ENCODE measurements at places on chromosomes 7 and 10. TPM values are rescaled to one million over a fixed set of nuclear protein-coding genes. Genes with fewer than 3 reads are reported as not detected.

- H3K27ac ChIP-seq: no peak overlapping the region
- no peaks in the 10 kb centered on the region for H3K4me1 ChIP-seq
- no peaks in the 10 kb centered on the region for H3K36me3 ChIP-seq
- no peaks in the 10 kb centered on the region for H3K27me3 ChIP-seq
Observed at GRCh38 chr10:88318803-88319202, 264.3 kb downstream of the RNLS start.

- H3K4me1 ChIP-seq: no peaks in the 10 kb centered on the region
- H3K27ac ChIP-seq: no peak overlapping the region
- H3K36me3 ChIP-seq: no peaks in the 10 kb centered on the region
- no peaks in the 10 kb centered on the region for H3K27me3 ChIP-seq
- DNase-seq: no peak
Observed at GRCh38 chr7:10875080-10875479, 98.6 kb upstream of the PHF14 start.

- no peaks in the 10 kb centered on the region for H3K27me3 ChIP-seq
- DNase-seq: no peak
- peaks cover 56% of the 10 kb centered on the region for H3K4me1 ChIP-seq
Observed at GRCh38 chr7:101238226-101239182, 902 bp upstream of the CLDN15 start.

- H3K4me3 ChIP-seq: no peak overlapping the region
- H3K27me3 ChIP-seq: no peaks in the 10 kb centered on the region
- DNase-seq: no peak
- H3K36me3 ChIP-seq: no peaks in the 10 kb centered on the region
- H3K27ac ChIP-seq: no peak overlapping the region
Observed at GRCh38 chr10:49178489-49179471, 9.4 kb downstream of the TMEM273 start.

- H3K27me3 ChIP-seq: no peaks in the 10 kb centered on the region
- H3K4me1 ChIP-seq: peaks cover 11% of the 10 kb centered on the region
- no peak for DNase-seq
- H3K4me3 ChIP-seq: no peak overlapping the region
- no peak overlapping the region for H3K27ac ChIP-seq
- no peaks in the 10 kb centered on the region for H3K36me3 ChIP-seq
Observed at GRCh38 chr7:129702761-129703338, 91.3 kb downstream of the NRF1 start.

GRCh38 chr7:144513334-144513733 is 109.8 kb upstream of the NOBOX start:
- H3K4me3 ChIP-seq: no peak overlapping the region
- H3K4me1 ChIP-seq: peaks cover 1% of the 10 kb centered on the region
- DNase-seq: no peak

DNA sequence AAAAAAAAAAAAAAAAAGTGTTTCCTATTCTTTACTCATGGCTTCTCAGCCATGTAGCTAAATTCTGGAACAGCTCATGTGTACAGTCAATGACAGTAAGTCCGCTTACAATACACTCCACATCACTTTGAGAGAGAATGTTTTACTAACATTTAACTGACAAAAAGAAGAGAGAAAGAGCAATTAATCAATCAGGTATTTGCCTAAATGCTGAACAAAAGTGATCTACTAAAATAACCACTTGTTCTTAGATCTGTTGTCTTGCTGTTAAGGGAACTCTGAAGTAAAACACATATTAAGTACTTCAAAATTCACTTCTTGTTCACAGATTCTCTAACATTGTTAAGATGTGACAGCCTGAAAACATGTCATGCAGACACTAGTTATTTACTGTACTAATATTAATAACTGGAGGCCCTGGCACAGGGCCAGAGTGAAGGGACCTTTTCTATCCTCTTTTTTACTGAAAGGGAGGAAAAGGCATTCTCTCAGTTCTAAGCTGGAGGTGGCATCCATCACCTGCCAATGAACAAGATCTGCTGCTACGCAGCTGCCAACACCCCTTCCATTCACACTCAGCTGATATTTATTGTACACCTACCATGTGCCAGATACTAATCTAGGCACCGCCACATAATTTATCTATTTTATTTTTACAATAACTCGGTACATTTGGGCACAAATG is 72.6 kb downstream of the AHR start:
- peak overlapping the region; percentile 77 for H3K27ac ChIP-seq
- no peak for DNase-seq
- peaks cover 67% of the 10 kb centered on the region for H3K4me1 ChIP-seq
- H3K4me3 ChIP-seq: no peak overlapping the region
- H3K36me3 ChIP-seq: no peaks in the 10 kb centered on the region

DNA sequence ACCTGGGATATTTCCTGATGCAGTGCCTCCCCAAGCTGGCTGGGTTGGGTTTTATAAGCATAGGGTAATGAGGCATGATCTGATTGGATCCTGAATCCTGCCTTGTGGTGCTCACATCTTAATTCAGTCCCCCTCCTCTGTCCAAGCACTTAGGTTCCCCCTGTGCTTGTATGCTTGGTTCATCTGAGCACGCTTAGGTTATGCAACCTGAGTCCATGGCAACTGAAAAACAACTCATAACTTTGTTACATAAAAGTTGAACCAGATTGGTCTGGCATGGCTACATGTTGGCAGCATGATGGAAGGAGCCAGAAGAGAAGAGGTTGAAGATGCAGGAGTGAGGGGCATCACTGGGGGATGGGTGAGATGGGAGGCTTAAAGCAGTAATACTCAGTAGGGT is 57.3 kb upstream of the OSBPL3 start:
- DNase-seq: peak; percentile 75
- H3K4me1 ChIP-seq: no peaks in the 10 kb centered on the region
- no peak overlapping the region for H3K4me3 ChIP-seq
- no peaks in the 10 kb centered on the region for H3K27me3 ChIP-seq
- no peaks in the 10 kb centered on the region for H3K36me3 ChIP-seq

GRCh38 chr7:25148772-25149575 is 23.9 kb upstream of the CYCS start:
- H3K4me1 ChIP-seq: no peaks in the 10 kb centered on the region
- H3K4me3 ChIP-seq: no peak overlapping the region
- no peaks in the 10 kb centered on the region for H3K27me3 ChIP-seq
- H3K36me3 ChIP-seq: peaks cover 37% of the 10 kb centered on the region

DNA sequence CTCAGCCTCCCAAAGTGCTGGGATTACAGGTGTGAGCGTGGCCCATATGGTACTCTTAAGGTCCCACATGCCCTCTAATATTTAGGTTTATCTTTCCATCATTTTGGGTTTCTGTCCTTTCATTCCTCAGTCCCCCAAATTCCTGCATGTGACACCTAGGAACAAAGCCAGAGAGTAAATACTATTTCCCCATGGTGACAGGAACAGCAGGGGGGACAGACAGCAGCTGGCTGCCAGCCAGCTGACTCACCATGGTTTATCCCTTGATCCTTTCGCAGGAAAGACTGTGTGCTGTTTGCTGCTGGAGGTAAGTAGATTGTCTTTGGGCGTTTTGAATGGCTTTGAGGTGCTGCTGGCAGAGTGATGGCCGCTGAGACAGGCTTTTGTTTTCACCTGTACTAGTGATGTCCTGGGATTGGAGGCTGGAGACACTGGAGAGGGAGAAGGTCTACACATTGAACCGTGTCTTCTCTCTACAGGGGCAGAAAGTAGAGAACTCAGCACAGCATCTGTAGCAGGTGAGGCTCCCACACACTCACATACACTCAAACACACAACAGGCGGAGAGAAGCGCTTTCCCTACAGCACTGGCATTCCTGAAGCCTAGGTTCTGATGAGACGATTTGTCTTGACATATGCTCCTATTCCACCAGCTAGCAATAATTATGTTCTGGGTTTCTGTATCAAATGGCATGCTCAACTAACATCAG is 83.7 kb upstream of the EFCAB10 start:
- peaks cover 15% of the 10 kb centered on the region for H3K36me3 ChIP-seq
- no peak for DNase-seq
- H3K27me3 ChIP-seq: no peaks in the 10 kb centered on the region
- H3K4me3 ChIP-seq: no peak overlapping the region
- no peak overlapping the region for H3K27ac ChIP-seq

DNA sequence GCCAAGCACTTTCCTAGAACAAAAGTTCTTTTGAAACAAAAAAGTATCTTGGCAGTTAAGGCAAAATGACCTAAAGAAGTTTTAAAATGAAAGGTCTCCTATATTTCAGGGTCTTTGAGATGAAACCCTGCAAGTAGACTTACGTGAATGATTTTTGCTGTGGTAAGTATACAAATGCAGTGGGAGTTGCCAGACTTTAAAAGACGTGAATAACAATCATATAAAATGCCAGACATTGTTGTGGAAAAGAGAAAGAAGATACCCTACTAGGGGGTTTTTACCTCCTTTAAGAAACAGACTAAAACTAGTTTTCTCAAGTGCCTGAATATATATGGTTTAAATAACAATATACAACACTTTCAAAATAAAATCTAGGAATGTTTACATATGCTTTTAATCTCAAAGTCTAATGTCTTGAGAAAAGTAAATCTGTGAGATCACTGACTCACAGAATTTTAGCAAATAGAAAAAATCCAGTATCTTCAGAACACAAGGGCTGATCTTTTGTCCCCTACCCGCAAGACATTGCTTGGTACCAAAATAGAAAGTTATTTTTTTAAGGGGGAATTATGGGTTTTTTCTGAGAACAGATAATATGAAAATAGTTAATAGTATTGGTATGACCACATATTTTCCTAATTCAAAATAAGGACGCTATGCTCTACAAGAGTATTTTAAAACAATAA is 29.5 kb downstream of the LRRC17 start:
- DNase-seq: no peak
- no peak overlapping the region for H3K27ac ChIP-seq
- H3K27me3 ChIP-seq: no peaks in the 10 kb centered on the region
- H3K36me3 ChIP-seq: no peaks in the 10 kb centered on the region
- peaks cover 11% of the 10 kb centered on the region for H3K4me1 ChIP-seq

DNA sequence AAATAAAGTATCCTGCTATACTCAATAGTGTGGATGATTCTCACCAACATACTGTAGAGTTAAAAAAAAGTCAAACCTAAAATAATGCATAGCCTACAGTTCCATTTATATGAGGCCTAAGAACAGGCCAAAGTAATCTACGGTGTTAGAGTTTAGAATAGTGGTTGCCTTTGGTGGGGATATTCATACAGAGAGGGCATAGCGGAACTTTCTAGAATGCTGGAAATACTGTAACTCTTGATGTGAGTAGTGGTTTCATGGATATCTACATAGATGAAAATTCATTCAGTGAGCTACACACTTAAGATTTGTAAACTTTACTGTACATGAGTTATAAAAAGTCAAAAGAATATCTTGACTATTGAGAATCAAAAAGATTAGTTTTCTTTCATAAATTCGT is 349.9 kb upstream of the NFE2L3 start:
- H3K36me3 ChIP-seq: no peaks in the 10 kb centered on the region
- no peak overlapping the region for H3K4me3 ChIP-seq
- H3K4me1 ChIP-seq: peaks cover 35% of the 10 kb centered on the region
- no peak for DNase-seq

- peak overlapping the region; percentile 20 for H3K27ac ChIP-seq
- no peak for DNase-seq
- H3K27me3 ChIP-seq: no peaks in the 10 kb centered on the region
- peaks cover 40% of the 10 kb centered on the region for H3K4me1 ChIP-seq
Observed at GRCh38 chr10:11035301-11035991, 17.8 kb downstream of the CELF2 start.

DNA sequence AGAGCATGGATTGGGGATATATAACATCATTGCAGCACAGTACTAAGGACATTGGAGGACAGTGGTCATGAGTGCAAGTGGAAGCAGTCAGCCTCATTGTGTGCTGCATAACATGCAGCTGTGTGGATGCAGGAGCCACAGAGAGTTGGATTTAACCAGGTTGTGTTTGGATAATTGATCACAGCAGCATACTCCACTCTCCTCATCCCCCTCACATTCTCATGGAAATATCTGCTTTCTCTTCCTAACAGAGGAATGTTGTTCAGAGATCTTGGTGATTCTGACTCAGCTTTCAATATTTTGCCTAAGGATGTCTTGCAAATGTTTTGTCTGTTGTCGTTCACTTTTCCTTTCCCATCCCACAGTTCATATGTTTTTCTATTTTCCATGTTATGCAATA is 31.8 kb upstream of the LSM8 start:
- no peak for DNase-seq
- no peaks in the 10 kb centered on the region for H3K4me1 ChIP-seq
- no peaks in the 10 kb centered on the region for H3K27me3 ChIP-seq
- H3K36me3 ChIP-seq: no peaks in the 10 kb centered on the region
- no peak overlapping the region for H3K4me3 ChIP-seq

- H3K4me3 ChIP-seq: peak overlapping the region; percentile 11
- H3K27ac ChIP-seq: no peak overlapping the region
- H3K27me3 ChIP-seq: peaks cover 34% of the 10 kb centered on the region
- no peak for DNase-seq
- H3K4me1 ChIP-seq: peaks cover 22% of the 10 kb centered on the region
Observed at GRCh38 chr10:86942441-86943315, 14.7 kb downstream of the MMRN2 start.

- DNase-seq: no peak
- peaks cover 28% of the 10 kb centered on the region for H3K4me1 ChIP-seq
- no peak overlapping the region for H3K27ac ChIP-seq
- no peaks in the 10 kb centered on the region for H3K36me3 ChIP-seq
- H3K27me3 ChIP-seq: no peaks in the 10 kb centered on the region
Observed at GRCh38 chr7:106080300-106080987, 31.7 kb downstream of the SYPL1 start.

DNA sequence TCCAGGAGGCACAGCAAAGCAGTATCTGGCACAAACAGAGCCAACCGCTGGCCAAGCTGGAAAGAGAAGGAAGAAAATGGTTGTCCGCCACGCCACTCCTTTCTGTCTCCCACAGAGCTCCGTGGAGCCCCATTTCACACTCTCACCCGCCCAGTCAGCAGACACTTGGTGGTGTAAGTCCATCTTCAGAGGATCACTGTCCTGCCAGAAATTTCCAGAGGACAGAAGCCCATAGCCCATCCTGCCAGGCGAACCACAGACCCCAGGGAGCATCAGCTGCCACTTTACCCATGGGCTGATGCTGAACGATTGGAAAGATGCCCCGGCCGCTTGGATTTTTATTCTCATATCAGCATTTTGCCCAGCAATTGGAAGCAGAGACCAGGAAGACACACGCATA is 144.7 kb upstream of the LYZL2 start:
- no peaks in the 10 kb centered on the region for H3K27me3 ChIP-seq
- H3K4me3 ChIP-seq: no peak overlapping the region

DNA sequence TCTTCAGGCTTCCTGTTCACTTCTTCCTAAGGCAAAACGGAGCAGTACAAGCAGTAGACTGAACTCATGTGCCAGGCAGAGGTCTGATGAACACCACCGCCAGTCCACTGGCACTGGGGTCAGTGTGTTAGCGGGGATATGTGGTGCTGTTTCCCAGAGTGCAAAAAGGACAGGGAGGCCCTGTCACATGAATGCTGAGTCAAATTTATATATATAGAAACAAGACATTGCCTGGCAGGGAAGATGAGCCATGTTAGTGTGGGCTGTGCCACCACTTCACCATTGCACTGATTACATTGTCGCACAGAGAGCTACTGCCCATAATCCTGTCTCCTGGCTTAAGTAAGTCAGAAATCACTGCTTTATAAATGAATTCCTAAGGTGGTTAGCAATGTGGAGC is 122.2 kb upstream of the AMPH start:
- no peak overlapping the region for H3K27ac ChIP-seq
- no peaks in the 10 kb centered on the region for H3K4me1 ChIP-seq
- no peak for DNase-seq

CRHR2 gene
- not detected for total RNA-seq

RAB19 gene
- not detected for total RNA-seq

TWIST1 gene
- 18.3 TPM for total RNA-seq

NUTM2E gene
- not detected for total RNA-seq

CFAP70 gene
- total RNA-seq: 0.99 TPM
